CD4-positive, alpha-beta T cell treated with Interferon gamma for 1 hour (primary cell): ENCODE measurements at places on chromosomes 13 and 19.
A peak's percentile ranks its signal among the peaks of the same experiment; 100 is the strongest.

DNA sequence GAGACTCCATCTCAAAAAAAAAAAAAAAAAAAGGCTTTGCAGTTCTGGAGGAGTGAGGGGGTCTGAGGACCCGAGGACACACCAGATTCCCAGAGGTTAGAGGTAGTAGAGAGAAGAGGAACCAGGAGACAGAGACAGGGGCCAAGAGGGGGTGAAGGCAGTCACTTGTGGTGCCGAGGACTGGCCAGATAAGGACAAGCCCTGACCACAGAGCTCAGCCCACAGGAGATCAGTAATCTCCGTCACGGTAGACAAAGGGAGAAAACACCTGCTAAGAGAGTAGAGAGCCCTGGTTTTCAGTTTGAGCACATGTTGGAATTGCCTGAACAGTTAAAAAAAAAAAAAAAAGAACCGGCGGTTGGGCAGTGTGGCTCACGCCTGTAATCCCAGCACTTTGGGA, 1.7 kb upstream of the PRAM1 start:
- DNase-seq: no peak

DNA sequence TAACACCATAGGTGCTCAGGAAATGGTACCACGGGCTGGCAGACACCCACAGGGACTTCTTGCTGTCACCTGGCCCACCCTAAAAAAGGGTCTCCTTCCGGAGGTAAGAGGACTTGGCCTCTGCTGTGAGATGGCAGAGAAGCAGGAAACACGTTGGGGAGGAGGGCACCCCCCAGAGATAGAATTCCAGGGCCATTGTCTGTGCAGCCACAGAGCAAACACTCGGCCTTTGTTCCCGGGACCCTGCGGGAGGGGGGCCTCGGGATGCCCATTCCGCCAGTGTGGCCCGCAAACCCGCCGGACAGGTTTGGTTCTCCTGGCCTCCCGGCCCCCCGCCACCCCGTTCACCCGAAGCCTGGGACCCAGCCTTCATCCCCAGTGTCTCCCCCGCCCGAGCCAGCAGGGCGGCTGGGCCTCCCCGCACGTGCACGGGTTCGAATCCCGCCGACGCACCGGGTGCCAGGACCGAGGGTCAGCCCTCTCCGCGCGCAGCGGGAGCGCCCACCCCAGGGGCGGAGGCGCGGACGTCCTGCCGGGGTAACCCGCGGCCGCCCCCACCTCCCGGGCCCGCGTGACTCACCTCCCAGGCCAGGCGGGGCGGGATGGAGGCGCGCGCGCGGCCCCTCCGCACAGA, 714 bp downstream of the PLPP2 start:
- no peak for DNase-seq

DNA sequence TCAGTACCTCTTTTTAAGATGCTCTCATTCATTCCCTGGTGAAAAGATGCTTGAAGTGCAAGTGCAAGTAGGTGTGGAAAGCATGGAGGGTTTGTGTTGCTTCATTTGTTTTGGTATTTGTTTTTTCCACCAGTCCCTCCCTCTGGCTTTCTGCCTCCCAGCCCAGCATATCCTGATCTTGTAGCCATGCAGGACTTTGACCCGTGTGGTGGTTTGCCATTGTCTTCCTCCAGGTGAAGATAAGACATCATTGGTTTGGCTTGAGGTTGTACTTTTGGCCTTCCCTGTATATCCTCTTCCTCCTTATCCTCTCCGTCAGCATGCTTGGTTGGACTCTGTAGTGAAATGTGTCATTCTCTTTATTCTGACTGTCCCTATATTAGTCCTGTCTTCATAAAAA, 9.1 kb downstream of the SPINT2 start:
- DNase-seq: no peak

DNA sequence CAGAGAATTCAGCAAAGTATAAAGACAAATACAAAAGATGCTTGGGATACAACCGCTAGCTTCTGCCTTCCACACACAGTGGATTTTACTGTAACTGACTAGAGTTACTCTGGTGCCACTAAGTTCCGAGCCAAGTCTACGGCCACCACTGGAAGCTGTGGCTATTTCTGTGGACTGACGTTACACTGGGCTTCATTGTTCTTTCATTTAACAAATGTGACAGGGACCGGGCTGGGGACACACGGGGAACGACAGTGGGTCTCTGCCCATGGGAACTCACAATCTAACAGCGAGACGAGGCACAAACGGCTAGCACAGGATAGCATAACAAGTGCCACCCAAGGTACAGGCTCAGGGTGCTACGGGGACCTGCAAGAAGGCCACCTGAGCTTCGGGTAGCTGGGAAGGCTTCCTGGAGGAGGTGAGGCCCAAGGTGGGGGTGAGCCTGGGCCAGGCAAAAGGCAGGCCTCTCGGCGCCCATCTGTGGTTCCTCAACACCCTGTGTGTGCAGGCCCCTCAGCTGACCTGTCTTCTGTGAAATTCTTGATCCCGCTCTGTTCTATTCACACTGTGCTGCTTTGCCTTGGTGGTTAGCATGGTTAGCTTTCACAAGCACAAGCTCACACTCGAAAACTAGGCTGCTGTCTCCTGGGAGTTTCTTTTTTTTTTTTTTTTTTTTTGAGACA, 10.3 kb upstream of the IL4I1 start:
- DNase-seq: no peak

DNA sequence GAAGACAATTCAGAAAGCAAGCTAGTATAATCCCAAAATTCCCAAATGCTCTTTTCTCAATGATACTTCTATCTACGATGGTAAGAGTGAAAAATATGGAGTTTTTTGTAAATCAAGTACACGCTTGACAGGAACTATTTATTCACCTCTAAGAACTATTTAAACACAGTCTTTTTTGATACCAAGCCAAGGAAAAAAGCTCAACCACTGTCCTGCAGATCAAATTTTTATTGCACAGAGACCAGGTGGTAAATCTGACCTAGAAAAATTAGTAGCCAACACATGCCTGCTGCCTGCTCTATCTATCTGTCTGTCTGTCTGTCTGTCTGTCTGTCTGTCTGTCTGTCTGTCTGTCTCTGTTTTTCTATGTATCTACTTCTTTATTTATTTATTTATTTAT, 292.2 kb downstream of the MZT1 start:
- DNase-seq: no peak

- DNase-seq: no peak
These were observed 145.9 kb downstream of the OLFM4 start for GRCh38 chr13:53174545-53174944.

DNA sequence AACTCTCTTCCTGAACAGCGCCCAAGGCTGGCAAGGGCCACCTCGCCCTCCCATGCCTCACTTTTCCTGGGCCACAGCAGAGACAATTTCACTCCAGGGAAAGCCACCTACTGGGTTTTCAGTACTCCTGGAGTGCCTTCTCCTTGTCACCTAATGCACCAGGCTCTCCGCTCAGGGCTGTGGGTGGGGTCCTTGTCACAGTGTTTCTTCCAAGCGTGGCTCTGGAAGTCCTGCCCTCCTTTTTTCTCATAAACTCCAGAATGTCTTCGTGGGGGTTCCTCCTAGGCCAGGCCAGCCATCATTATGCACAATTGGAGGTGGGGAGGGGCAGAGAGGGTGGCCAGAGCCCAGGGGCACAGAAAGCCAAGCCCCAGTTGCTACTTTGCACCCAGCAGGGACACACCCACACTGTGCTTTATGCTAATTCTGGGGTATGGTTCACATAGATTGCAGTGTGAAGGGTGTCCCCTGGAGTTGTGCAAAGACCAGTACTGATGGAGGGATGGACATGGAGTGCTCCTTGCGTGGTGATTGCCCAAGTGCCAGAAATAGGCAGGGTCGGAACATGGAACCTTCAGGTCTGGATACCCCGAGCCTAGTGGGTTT, 78.8 kb downstream of the CHST8 start:
- no peak for DNase-seq

DNA sequence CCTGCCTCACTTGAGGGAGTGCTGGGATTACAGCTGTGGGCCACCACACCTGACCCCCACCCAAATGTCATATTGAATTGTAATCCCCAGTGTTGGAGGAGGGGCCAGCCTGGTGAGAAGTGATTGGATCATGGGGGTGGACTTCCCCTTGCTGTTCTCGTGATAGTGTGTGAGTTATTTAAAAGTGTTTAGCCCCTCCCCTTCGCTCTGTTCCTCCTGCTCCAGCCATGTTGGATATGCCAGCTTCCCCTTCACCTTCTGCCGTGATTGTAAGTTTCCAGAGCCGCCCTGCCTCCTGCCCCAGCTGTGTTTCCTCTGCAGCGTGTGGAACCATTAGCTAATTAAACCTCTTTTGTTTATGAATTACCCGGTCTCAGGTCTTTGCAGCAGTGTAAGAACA, 13.7 kb downstream of the CHAMP1 start:
- no peak for DNase-seq

DNA sequence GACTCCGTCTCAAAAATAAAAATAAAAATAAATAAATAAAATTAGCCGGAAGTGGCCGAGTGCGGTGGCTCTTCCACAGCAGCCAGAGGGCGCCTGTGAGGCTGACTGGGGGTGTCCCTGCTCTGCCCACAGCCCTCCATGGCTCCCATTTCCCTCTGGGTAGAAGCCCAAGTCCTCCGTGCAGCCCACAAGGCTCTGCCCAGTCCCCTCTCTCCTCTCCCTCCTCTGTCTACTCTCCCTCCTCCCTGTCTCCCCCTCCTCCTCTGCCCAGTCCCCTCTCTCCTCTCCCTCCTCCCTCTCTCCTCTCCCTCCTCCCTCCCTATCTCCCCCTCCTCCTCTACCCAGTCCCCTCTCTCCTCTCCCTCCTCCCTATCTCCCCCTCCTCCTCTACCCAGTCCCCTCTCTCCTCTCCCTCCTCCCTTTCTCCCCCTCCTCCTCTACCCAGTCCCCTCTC, 20.4 kb downstream of the MISP start:
- DNase-seq: peak; percentile 25

GRCh38 chr13:65844266-65844841, 1385.8 kb downstream of the PCDH9 start:
- no peak for DNase-seq

GRCh38 chr19:3477506-3477905, 2.8 kb downstream of the SMIM24 start:
- DNase-seq: no peak

DNA sequence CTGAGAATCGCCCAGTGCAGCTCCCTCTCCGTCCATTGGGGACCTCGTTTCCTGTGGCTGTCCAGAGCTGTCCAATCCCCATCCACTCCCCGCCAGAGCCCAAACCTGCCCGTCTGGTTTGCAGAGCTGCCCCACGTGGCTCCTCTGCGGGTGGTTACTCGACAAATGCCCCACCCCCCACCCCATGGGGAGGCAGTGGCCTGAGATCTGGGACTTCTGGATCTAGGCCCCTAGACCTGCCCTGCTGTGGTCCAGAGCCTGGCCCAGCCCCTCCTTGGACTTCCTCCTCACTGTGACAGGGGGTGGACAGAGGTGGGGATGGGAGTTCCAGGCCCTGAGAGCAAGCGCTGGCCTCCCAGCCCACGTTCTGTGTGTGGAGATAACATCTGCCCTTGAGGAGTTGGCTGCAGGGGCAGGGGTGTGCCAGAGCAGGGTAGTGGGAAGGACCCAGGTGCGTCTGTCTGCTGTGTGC, 29.1 kb downstream of the PAK4 start:
- no peak for DNase-seq

DNA sequence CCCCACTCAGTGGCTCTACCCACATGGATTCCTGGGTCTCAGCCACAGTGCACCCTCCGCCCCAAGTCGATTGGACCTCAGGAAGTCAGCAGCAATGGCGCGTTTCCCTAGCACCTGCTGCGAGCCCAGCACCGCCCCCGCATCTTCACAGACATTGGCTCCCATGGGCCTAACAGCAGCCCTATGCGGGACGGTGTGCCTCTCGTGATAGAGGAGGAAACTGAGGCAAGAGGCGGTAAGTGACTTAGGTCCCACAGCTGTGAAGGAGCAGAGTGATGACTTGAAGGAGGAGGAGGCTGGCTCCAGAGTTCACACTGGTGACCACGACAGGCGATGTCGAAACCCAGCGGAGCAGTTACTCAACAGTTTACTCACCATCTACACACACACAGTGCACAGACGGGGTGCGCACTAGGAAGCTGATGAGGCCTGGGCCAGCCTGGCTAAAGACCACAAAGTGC, 104.5 kb upstream of the SOX1 start:
- DNase-seq: no peak

- no peak for DNase-seq
These were observed 17.6 kb downstream of the NOVA2 start for GRCh38 chr19:45955905-45956608.

DNA sequence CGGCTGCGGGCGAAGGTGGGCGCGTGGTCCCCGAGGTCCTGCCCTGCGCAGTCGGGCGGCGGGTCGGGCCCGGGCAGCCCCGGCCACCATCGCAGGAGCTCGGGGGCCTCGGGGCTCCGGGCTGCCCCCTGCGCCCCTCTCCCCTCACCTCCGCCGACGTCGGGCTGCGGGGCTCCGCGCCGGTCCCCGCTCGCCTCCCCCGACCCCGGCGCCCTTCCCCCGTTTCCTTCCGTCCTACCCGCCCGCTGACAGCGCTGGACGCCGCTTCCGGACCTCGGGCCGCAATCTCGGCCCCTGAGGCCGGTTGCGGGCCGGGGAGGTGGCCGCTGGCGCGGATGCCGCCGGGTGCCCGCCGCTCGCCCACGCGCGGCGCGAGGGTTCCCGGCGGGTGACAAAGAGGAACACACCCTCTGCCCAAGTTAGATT, 720 bp downstream of the FARP1 start:
- no peak for DNase-seq

GRCh38 chr13:36192166-36192565, 22.2 kb downstream of the SOHLH2 start:
- no peak for DNase-seq

GRCh38 chr13:30871588-30872275, 34.3 kb upstream of the MEDAG start:
- DNase-seq: no peak

- DNase-seq: no peak
These were observed 101.5 kb downstream of the STARD13 start for GRCh38 chr13:33184112-33184490.

GRCh38 chr19:51090471-51090870, 7.8 kb upstream of the KLK14 start:
- no peak for DNase-seq

DNA sequence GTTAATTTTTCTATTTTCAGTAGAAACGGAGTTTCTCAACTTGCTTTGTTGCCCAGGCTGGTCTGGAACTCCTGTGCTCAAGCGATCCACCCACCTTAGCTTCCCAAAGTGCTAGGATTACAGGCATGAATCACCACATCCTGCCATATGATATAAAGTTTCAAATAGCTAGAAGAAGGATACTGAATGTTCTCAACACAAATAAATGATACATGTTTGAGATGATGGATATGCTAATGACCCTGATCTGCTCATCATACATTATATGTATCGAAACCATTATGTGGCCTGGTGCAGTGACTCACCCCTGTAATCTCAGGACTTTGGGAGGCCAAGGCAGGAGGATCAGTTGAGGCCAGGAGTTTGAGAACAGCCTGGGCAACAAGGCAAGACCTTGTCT, 11.5 kb downstream of the CIB3 start:
- no peak for DNase-seq

- DNase-seq: no peak
These were observed 178.0 kb downstream of the IER2 start for GRCh38 chr19:13328241-13328640.

- no peak for DNase-seq
These were observed 726 bp upstream of the UFM1 start for GRCh38 chr13:38348861-38349389.
